GM12892 (cell line): ENCODE measurements at places on chromosomes 12 and 14.

DNA sequence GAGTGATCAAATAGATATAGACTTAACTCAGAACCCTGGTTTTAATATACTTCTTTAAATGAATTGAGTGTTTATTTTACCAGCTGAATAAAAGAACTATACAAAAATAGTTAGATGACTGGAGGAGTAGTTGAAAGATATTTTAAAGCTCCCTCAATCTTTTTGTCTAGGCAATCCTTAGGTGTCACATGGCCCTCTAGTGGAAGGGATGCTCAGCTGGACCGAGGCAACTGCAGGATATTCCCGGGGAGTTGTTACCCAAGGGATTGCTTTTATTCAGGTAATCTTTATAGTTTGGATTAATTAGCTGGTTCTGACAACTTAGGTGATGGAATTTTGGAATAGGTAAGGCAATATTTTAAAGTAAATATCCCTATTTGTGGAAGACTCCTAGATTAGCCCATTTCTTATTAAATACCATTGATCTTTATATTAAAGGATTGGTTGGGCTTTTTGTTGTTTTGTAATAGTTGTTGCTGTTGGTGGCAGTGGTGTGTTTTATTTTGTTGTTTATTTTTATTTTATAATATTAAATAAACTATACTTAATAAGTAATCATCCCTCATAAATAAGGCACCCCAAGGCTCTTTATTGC, 57.1 kb downstream of the ZDHHC17 start:
- no peak for DNase-seq

DNA sequence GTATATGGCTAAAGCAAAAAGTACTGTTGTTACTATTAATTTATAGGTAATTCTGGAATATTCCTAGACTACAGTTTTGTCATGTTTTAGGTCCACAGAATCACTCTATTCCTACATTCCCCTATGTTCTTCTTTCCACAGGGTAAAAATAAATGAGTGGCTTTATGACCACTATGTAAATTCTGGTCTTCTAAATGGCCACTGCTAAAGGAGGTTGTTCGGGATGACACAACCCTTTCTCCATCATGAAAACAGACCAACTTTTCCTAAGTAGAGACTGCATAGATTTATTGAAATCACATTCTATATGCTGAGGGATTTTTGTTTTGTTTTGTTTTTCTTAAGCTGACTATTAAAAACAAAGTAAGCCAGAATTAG, 88.0 kb downstream of the SYT1 start:
- DNase-seq: no peak

DNA sequence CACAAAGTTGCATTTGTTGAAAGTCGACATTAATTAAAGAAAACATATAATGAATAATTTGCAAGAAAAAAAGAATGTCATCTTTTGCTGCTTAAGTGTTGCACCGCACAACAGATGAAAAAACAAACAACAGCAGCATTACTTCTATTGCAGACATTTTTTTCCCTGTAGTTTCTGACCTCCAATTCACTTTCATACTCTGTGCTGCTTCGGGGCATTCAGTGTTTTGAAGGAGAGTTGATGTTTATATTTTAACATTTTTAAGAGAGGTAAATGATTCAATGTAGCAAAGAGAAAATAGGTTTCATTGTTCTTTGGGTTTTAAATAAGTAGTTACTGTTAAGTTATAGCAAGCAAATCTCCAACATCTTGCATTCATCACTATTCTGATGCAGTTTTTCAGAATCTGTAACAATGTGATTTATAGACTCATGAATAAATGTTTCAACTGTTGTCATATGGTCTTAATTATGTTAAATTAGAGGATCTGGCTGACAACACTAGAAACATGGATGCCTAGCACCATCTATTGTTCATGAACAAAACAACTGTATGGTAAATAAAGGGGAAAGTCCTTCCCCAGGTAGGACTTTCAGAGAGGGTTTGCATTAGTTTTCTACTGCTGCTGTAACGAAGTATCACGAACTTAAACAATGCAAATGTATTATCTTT, 168.1 kb downstream of the BCAT1 start:
- no peak for DNase-seq

DNA sequence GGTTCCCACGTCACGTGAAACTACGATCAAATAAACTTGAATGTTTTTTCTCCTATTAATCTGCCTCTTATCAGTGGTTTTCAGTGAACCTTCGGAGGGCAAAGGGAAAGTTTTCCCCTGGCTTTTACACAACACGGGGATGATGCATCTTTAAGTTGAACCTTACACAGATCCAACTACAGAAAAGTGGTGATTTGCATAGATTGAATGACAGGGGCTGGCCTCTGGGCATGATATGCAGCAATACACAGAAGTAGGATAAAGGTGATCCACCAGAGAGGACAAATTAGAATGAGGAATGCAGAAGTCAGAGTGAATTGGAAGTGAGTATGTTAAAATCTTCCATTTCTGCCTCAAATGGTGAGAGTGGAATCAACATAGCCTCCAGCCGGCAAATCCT, 11.6 kb downstream of the GSG1 start:
- DNase-seq: no peak

DNA sequence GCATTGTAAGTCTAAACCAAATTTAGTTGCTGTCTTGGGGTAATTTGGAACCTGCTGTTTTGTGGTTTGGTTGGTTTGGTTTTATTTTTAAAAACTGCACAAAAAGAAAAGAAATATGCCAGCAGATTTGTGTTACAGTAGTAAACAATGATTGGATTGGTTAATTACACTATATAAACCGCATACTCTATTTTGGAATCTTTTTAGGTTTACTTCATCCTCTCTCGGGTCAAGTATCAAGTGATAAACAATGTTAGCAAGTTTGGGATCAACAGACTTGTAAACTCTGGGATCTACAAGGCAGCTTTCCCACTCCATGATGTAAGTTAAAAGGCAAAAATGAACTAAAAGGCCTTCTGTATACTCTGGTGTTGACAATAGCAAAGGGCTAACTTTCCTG, 132.4 kb downstream of the ANO6 start:
- DNase-seq: no peak

- DNase-seq: no peak
Observed at GRCh38 chr14:65162031-65162430, 59.7 kb upstream of the MAX start.

DNA sequence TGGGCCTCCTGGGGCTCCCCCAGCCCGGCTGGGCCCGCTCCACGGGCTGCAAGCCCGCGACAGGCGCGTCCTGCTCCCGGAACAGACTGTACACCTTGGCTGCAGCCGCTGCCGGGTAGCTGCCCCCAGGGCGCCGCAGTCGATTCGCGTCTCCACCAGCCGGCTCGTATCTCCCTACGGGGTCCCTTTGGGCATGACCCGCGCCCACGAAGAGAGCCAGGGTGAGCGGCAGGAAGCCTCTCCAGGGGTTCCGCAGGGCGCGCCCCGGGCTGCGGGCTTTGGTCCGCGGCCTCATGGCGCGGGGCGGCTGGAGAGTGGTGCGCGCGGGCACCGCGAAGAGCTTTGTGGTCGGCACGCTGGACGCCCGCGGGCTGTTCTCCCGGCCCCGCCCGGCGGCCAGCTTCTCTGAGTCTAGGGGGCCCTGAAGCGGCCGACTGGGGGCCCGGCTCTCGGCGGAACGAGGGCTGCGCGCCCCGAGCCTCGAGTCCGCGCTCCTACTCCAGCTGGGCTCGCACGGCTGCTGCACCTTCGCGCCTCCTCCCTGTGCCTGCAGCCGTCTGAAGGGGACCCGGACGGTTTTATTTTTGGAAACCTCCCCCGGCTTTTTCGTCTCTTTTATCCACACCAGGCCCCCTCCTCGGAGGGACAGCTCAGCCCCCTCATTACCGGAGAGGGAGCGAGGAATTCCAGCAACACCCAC, at the start of gene LTBP2:
Gene LTBP2, minus strand, starts transcription at position 588 of the 700 bp plus-strand sequence. Its CDS starts 293 bp downstream, at position 295.
- no peak for DNase-seq

GRCh38 chr12:90870971-90871725, 83.8 kb downstream of the CCER1 start:
- DNase-seq: no peak

GRCh38 chr12:127044836-127045235, 1222.1 kb upstream of the TMEM132C start:
- no peak for DNase-seq
